Neural crest cell (in vitro differentiated cells): ENCODE measurements at places on chromosomes 3 and 15. TPM values are rescaled to one million over a fixed set of nuclear protein-coding genes. Genes with fewer than 3 reads are reported as not detected.

Gene C3orf38
- total RNA-seq, result 33.4 and 36.3 TPM in 2 replicates

Gene FETUB
- total RNA-seq, result not detected in 2 replicates

Gene CCR5
- total RNA-seq, result not detected in 2 replicates

DNA sequence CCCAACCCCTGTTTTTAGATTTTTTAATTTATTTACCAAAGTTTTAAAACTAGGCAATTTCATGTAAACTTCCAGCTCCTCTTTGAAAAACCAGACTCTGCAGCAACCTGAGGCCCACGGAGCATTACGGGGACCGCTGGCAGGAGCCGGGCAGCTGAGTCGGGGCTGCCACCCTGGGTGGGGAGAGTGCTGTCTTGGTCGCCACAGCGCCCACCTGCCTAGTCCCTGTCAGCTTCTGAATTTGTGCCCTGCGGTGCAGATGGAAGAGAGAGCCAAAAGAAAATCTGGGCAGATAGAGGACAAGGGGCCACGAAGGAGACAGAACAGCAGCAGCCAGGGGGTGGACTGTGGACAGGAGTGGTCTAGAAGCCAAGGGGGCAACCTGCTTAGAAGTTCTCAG lies 34.6 kb downstream of the PXYLP1 start:
- DNase-seq, result no peak

DNA sequence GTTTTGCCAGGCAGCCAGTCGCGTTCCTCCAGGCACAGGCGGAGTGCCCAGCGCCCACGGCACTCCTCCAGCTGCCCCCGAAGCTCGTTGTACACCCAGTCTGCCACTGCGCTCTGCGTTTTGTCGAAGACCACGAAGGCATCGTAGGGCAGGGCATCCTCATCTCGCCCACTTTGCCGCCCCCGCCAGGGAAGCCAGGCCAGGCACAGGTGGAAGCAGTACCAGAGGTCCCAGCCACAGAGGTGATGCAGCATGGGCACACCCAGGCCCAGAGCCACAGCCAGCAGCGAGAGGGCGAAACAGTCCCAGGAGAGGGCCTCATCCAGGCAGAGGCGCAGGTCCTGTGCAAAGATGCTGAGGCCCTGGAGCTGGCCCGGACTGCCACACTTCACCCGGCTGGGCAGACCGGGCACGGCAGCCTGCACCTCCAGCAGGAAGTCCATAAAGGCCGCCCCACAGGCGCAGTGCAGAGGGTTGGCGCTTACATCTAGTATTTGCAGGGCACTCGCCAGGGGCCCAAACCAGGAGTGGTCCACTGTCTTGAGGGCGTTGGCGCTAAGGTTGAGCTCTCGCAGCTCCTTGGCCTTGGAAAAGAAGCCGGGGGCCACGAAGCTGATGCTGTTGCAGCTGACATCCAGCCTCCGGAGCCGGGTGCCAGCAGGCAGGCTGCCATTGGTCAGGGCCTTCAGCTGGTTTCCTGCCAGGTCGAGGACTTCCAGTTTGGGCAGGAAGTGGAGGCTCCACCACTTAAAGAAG lies 3.7 kb downstream of the TLR9 start:
- no peak for DNase-seq

GRCh38 chr15:66573719-66574595 lies 8.2 kb upstream of the LCTL start:
- DNase-seq, result no peak

GRCh38 chr3:54243056-54243931 lies 120.9 kb downstream of the CACNA2D3 start:
- no peak for DNase-seq

- DNase-seq, result no peak
Observed at GRCh38 chr3:127765735-127766134, 56.6 kb downstream of the MGLL start.

DNA sequence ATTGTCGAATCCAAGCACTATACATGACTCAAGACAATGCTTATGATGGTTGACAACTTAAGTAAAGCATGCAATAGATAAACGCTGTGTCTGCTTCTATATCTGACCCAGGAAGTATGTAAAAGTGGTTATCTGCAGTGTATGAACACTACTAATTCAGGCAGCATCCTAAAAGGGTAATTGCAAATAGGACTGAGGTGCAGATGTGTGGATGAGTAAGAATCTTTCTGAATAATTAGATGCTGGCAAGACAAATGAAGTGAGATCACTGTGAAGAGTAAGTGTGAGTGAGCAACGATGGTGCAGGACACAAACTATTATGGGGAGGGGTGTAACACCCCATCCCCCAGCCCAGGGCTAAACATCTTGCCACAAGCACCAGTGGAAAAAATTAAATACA lies 195.7 kb upstream of the CHRNA7 start:
- no peak for DNase-seq

DNA sequence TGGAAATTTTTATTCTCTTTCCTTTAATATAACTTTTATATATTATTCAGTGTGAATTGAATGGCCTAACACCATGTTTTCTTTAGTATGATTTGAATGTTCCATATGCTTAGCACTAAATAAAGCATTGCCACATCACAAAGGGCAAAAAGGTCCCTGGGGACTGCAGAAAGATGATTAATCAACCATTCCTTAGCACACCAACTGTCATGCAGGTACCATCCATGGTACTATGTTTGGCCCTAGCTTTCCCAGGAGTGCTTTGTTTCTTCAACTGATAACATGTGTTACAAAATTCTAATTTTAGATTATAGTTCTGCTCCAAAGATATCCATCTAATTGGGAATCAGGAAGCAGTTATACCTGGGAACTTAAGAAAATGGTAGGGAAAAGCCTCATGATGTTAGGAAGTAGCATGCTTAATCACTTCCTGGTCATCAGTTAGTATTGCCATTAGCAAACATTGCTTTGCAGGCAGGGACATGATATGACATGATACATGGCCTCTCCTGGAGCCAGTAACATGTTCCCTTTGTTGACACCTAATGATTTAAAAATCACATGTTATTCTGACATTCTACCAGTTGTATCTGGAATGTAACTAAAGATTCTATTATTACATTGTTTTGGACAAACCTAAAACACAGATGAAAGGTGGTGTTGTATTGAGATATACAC lies 712.6 kb upstream of the GBE1 start:
- no peak for DNase-seq

DNA sequence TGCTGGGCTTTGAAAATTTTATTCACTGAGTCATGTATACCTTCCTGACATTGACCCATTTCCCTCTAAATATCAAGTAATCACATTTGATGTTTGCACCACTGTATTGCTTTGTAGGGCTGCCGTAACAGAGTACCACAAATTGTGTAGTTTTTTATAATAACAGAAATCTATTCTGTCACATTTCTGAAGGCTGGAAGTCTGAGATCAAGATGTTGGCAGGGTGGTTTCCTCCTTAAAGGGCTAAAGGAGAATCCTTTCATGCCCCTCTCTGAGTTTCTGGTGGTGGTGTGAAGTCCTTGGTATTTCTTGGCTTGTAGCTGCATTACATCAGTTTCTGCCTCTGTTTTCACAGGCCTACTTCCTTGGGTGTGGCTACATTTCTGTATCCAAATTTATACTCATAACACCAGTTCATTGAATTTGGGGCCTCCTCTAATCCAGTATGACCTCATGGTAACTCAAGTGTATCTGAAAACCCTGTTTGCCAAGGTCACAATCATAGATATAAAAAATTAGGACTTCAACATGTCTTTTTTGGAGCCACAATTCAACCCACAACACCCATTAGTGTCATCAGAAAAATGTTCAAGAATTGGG lies 29.1 kb upstream of the ST6GAL1 start:
- DNase-seq, result no peak

- DNase-seq, result no peak
Observed at GRCh38 chr3:82129221-82129801, 367.9 kb upstream of the GBE1 start.

DNA sequence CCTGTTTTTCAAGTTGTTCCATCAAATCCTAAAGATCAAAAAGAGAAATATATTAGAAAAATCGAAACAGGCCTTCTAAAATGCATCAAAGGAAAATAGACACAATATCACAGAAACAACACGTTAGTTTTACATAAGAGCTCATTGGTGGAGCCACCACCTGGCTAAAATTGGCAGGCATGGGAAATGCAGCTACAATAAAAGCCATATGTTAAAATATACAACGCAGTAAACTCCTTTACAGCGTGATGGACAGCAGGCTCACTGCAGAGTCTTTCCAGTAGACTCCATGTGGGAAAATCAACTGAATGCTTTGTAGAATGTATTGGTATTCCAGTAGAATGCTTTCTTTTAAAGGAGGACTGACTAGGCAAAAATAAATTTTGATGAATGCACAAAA lies 40.9 kb upstream of the MYO5C start:
- no peak for DNase-seq

- DNase-seq, result no peak
Observed at GRCh38 chr15:99967841-99968371, 234.7 kb upstream of the LYSMD4 start.

- no peak for DNase-seq
Observed at GRCh38 chr15:79195802-79196201, 86.7 kb upstream of the ANKRD34C start.

DNA sequence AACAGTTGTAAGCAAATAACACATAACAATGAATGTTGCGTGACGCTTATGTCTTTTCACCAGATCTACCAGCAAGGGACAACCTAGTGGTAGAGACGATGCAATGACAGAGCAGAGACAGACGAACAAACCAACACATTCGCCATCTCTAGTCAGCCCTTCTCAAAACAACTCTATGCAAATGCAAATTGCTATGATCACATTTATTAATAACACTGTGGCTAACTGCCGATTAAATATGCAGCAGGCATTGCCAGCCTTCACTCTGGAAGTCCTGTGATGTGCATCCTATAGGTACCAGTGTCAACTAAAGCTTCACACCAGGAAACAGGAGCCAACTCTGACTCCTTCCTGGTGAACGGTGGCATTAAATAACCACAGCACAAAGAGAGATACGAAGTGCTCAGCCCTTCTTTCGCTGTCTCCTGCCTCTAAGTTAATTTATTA lies 94.2 kb downstream of the FOXP1 start:
- no peak for DNase-seq

- DNase-seq, result no peak
Observed at GRCh38 chr15:71596672-71597071, 213.7 kb upstream of the NR2E3 start.

DNA sequence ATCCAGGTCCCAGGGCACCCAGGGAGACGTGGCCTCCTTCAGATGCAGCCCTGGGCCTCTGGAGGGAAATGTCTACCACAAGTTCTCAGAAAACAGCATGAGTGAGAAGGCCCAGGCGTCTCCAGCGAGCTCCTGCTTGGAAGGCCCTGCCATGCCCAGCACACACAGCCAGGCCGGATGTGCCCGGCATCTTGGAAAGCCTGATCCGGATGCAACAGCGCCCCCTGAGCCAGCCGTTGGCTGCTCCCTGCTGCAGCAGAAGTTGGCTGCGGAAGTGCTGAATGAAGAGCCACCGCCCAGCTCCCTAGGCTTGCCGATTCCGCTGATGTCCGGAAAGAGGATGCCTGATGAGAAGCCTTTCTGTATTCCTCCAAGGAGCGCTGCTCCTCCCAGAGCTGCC lies 856 bp downstream of the NPAP1 start:
- DNase-seq, result no peak

DNA sequence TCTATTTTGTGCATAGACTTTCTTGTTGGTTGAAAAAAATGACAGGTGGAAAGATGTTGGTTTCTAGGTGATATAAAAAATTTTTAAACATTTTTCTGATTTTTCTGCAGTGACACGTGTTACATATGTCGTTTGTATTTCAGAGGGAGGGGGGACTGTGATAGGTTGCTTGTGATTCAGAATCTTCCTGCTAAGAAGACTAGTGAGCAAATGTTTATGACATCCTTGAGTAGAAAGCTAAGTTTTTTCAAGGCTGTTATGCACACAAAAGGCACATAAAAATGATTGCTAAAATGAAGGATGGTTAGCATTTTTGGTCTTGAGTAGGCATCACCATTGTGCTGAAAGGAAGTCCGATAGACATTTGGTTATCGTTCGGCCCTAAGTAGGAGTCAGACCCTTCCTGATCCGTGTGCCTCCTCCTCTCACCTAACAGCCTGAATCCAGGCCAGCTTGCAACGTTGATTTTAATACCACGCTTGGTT lies 1.5 kb downstream of the ZNF639 start:
- no peak for DNase-seq

GRCh38 chr3:150367757-150368156 lies 40.3 kb upstream of the TSC22D2 start:
- no peak for DNase-seq

- DNase-seq, result no peak
Observed at GRCh38 chr3:111810909-111811308, 48.2 kb upstream of the PHLDB2 start.

- DNase-seq, result no peak
Observed at GRCh38 chr3:3232251-3232650, 52.8 kb upstream of the CRBN start.

DNA sequence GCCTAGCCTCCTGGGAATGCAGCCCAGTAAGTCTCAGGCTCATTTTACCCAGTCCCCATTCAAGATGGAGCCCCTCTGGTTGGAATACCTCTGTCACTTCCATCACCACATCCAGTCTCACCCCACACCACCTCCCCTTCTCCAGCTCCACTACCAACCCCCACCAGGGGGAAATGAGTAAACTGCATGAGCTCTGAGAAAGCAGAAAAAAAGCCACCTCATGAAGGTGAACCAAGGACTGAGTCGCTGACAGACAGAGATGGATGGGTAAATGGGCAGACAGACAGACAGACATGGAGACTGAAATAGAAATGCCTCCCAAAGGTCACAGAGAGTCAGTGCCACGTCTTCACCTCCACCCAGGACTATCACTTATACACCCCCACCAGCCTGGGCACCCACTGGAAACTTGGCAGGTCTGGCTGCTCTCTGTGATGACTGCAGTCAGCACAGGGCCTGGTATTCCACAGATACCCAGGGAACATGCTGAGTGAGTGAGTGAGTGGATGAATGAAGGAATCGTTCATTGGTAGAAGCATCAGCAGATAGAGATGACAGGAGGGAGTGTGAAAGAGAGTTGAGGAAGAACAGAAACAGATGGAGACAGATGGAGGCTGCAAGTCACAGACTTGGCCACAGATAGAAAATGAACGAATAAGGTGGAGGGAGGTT lies 4.9 kb upstream of the LOXL1 start:
- DNase-seq, result no peak

- DNase-seq, result peak; percentile 32
Observed at GRCh38 chr15:54082836-54083492, 104.7 kb downstream of the UNC13C start.

DNA sequence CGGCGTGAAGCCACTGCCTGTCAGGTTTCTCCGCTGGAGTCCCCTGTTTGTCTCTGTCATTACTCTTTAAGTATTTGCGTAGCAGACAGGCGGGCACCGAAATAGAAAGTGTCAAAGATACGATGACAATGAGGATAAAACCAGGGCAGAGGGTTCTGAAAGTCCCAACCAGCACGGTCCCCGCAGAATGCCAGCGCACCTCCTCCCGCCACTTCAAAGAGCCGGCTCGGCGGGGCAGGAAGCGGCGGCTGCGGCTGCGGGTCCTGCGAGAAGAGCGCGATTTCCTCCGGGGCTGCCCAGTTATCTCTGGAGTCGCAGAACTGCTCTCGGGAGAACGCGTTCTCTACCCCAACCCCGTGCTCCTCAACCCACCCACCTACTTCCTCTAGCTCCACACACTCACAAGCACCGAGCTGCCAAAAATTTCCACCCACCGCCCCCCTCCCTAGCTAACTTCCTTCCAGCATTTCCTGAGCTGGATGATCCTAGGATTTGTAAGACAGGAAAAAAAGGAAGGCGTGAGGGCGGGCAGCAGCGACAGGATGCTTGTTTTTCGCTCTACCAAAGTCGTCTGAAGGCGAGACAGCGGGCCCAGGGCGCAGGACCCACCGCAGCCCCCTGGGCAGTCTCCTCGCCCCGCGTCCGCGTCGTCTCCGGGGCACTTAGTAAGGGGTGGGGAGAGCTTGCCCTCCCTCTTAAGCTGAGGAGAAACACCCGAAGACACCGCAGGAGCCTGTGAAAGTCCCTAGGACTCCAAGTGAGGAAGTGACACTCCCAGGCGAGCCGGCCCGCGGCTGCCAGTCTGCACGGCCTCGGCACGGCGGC lies at the start of gene ARHGAP31:
Gene ARHGAP31, plus strand, starts transcription at position 513 of the 825 bp plus-strand sequence. CDS start 522 bp downstream, outside the sequence.
- peak; percentile 38 for DNase-seq
